Activated CD4-positive, alpha-beta T cell treated with anti-CD3 and anti-CD28 coated beads for 48 hours (primary cell): ENCODE measurements at places on chromosomes 12 and 14.

DNA sequence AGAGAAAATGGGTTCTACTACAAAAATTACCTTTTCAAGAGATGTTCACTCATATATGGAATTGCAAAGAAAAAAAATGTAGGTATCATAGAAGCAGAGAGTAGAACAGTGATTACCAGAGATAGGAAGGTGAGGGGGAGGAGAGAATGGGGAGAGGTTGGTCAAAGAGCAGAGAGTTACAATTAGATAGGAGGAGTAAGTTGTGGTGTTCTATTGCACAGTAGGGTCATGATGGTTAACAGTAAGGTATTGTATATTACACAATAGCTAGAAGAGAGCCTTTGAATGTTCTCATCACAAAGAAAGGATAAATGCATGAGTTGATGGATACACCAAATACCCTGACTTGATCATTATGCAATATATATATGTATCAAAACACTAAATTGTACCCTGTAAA, 145.8 kb downstream of the TMEM117 start:
- no peak for DNase-seq

GRCh38 chr12:76643438-76643837, 83.9 kb upstream of the OSBPL8 start:
- DNase-seq = no peak

- DNase-seq = no peak
Measured at GRCh38 chr14:99146616-99147365, 125.2 kb downstream of the BCL11B start.

DNA sequence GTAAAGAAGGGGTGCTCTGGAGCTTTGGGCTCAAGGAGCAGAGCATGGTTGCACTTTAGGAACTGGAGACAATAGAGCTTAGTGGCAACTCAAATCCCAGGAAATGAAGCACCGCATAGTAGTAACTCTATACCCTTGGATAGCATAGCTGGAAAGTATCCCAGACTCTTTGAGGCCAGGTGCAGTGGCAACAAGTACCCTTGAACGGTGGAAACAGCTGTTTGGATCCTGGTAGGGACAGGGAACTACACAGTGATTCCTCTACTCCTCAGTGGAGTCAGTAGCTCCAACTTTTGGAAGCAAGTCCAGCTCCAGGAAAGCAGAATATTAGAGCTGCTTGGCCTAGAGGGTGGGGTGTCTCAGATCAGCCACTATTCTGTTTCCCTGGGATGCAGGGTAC, 129.0 kb upstream of the WSCD2 start:
- DNase-seq = no peak

DNA sequence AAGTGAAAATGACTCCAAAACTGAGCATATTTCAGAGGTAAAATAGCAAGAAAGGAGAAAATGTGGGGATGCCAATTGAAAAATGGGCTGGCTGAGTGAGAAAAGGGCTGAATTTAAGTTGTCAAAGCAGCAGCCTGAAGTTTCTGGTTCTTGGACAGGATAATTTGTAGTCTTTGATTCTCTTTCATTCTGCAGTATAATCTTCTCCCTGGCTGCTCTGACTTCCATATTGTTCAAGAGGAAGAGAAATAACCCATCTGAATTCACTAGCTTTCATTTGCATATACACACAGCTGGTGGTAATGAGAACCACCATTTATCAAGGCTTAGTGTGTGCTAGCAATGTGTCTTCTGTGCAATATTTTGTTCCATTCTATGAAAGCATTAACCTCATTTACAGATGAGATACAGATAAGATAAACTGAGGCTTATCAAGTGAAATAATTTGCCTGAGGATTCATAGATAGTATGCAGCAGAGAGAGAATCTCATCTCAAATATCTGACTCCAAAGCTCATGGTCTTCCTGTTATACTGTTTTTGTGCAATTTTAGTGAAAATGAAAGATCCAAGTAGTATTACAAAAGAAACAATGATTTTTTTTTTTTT, 184.2 kb downstream of the TMTC2 start:
- DNase-seq = no peak

DNA sequence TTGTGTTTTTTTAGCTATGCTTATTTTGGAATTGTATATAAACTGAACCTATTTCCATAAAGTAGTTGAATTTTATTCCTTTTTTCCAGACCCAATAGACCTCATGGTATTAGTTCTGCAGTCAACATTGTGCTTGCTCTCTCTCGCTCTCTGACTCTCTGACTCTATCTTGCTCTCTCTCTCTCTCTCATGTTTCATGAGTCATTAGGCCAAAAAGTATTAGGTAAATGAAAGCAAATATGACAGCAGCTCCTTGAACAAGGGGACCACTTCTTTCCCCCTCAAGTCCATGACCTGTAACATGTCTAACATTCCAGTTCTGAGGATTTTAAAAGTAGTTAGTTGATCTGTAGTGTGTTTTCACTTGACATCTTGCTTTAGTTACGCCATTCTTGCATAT, 14.0 kb upstream of the C12orf71 start:
- DNase-seq = no peak

DNA sequence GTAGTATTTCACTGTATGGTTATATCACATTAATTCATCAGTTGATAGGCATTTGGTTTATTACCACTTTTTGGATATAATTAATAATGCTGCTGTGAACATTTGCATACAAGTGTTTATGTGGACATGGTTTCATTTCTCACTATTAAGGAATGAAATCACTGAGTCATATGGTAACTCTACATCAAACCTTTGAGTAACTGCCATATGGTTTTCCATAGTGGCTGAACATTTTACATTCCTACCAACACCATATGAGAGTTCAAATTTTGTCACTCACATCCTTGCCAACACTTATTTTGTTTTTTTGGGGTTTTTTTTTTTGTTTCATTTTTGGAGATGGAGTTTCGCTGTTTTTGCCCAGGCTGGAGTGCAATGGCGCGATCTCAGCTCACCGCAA, 30.2 kb upstream of the EAPP start:
- no peak for DNase-seq
